Progenitor cell of endocrine pancreas (in vitro differentiated cells): ENCODE measurements at places on chromosomes 6 and 20.

DNA sequence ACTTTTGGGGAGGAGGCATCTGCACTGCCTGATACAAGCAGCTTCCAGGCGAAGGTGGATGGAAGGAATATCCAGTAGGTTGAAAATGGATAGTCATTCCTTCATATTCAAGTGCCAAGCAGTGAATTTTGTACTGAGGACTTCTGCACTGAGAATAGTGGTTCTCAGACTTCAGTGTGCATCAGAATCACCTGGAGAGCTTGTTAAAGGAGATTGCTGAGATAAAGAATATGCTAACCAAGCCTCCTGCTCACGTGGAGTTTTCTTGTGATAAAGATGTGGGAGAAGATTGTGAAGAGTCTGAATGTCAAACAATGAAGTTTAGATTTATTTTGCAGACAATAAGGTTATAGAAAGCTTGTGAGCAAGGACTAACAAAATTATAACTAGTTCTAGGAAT lies 97.8 kb downstream of the HFE start:
- DNase-seq, result no peak

GRCh38 chr6:13375360-13375878 lies 47.1 kb upstream of the TBC1D7 start:
- DNase-seq, result no peak

DNA sequence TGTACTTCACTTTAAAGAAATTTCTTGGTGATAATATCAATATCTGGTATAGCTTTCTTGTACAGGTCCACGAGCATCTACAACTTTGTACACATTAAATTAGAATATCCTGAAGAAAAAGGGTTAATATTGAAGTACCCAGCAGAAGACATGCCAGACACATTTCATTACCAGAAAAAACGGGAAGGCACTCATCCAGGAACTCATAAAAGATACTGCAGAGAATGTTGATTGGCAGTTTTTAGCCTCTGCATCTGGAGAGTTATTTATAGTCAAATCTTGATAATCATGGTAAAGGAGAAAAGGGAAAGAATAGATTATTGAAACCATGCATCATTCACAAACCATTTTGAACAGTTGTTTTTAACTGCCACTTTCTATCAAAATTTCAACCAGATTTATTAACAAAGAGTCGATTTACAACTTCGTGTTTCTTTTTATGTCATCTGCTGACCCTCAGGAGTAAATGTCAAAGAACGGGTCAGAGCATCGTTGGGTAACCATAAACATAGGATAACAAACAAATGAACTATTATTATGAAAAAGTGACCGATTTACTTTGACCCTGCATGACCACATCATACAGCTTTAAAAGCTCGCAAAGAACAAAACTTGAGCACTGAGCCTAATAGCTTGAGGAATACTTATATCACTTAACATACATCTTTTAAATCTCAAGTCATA lies 229.2 kb upstream of the SGK1 start:
- DNase-seq, result no peak

DNA sequence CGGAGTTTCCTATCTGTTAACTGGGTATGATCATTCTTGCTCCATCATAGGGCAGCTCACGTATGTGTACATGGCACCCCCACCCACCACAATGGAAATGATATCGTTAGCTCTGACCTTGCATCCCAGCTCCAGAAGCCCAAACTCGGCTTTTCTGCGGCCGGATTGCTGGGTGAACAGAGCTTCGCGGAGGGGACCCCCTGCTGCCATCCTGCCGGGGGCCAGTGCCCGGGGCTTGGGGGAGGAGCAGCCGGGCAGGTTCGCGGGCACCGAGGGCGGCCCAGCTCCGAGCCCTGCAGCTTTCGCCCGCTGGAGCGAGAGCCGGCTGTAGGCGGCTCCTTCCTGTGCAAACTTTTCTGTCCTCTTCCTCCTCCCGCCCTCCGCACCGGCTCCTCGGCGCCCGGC lies 24.9 kb upstream of the FUCA2 start:
- DNase-seq, result peak; percentile 32

DNA sequence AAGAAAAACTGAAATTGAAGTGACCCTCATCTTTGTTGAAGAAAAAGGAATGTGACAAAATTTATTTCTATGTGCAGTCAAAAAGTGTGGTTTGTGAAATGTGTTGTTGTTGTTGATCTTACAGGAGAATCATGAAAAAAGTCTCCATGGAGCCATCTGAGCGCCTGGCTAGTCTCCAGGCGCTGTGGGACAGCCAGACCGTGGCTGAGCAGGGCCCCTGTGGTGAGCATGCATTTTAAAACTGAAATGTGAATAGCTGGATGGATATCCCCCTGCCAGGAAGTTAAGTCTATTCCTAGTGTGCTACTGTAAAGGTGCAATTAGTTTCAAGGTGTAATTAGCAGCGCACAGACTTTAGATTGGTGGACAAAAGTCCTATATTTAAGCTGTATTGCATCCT lies 170.6 kb downstream of the CARMIL1 start:
- DNase-seq, result no peak

GRCh38 chr20:13202565-13202964 lies 18.5 kb upstream of the ISM1 start:
- no peak for DNase-seq

DNA sequence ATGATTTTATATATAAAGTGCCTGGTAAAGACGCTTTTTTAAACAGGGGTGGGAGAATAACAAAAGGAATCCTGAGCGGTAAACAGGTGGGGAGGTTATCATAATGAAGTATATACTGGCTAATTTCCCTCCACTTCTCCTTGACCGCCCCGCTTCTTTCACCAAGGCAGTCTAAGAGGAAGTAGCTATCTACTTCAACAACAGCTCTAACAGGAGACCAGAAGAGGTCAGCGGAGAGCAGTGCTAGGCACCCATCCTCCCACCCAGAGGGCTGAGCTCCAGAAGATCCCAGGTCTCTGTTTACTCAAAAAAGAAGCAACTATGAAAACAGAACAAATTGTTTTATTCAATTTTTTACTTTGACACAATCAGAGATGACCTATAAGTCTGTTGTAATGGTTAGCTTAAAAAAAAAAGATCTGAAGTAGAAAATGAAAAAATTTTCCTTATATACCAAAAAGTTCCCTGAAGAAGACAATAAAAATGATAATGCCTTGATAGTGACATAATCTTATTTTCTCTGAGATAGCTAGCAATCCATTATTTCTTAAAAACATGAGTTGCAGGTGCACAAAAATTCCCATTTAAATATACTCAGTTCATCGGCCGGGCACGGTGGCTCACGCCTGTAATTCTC lies 141.1 kb downstream of the PDSS2 start:
- DNase-seq, result no peak

GRCh38 chr6:5490501-5491069 lies 229.3 kb downstream of the FARS2 start:
- no peak for DNase-seq

DNA sequence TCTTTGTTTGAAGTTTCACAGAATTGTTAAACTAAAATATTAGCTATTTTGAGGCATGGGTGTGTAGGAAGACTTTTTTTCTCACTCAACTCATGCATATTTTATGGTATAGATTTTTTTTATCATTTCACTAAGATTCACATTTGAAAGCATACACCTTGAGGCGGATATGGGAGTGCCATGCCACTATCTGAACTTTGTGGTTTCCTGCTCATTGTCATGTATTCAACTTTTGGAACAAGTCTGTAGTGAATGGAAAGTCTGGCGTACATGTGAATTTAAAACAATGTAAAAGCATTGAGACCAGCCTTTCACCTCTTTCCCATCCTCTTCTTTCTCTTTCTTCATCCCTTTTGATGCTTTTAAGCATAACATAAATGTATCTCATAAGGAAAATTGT lies 147.9 kb downstream of the TPBG start:
- DNase-seq, result no peak

DNA sequence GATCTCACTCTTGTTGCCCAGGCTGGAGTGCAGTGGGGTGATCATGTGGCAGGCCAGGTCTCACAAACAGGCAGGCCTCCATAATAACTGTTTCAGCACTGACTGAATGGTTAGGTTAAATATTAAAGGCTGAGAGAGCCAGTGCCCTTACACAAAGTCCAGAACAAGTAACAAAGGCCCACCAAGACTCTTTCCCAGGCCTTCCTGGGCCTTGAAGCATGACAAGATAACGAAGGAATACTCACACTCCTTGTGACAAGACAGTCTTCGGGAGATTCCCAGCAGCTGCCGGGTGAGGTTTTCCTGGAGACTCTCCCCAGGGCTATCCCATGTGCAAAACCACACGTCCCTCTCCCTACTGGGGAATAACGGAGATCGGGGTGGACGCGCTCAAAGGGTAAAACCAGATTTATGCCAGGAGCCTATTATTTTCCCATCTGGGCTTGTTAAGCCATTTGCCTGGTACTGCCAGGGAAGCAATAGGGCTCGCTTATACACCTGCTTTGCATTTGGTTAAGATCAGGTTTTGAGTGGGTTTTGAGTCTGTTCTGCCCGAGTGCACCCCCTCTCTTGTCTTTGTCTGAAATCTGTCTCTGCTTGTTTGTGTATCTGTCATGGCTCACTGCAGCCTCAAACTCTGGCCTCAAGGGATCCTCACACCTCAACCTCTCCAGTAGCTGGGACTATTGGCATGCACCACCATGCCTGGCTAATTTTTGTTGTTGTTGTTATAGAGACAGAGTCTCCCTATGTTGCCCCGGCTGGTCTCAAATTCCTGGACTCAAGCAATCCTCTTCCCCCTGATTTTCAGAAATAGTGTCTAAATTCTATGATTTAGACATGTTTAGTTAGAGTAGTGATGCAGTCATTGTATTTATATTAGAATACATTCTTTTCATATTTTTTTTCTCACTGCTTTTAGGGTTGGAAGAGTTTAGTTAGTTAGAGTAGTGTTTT lies 1.4 kb upstream of the ENPP3 start:
- DNase-seq, result no peak

DNA sequence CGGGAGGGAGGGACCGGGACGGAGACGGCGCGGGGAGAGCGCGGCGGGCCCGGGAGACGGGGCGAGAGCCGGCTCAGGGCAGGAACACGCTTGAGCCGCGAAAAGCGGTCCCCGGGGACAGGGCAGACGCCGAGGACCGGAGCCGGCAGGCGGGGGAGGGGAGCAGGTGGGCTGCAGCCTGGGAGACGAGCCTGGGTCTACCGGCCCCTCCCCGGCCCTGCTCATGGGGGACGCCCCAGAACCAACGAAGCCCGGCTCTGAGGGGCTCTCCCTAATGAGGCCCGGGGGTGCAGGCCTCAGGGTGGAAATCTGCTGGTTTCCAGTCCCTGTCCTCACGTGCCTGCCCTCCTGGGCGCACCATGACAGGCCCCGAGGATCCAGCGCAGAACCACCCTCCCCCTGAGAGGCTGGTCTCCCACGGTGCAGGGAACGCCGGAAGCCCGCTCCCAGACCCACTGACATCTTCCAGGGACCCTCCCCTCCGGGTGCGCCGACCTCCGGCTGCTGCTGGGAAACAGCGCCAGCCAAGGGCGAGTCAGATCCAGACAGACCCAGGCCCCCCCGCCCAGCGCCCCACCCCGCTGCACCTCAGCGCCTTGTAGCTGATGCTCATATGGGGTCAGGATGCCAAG lies 571 bp upstream of the EEF1A2 start:
- DNase-seq, result peak; percentile 21

DNA sequence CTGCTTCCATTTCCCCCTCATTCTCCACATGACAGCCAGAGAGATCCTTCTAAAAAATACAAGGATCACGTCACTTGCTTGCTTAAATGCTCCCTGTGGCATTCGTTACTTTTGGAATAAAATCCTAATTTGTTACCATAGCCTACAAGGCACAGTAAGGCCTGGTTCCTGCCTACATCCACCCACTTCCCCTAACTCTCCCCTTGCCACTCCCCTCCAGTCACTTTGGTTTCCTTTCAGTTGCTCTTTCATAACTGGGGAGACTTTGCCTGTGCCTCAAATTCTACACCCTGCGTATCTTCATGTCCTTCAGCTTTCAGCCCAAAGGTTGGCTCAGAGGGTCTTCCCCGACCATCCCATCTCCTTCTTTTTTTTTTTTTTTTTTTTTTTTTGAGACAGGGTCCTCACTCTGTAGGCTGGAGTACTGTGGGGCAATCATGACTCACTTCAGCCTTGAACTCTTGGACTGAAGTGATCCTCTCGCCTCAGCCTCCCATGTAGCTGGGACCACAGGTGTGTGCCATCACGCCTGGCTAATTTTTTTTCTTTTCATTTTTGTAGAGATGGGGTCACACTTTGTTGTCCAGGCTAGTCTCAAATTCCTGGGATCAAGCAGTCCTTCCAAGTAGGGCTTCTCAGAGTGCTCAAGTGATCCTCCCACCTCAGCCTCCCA lies 12.5 kb downstream of the ID1 start:
- DNase-seq, result no peak

DNA sequence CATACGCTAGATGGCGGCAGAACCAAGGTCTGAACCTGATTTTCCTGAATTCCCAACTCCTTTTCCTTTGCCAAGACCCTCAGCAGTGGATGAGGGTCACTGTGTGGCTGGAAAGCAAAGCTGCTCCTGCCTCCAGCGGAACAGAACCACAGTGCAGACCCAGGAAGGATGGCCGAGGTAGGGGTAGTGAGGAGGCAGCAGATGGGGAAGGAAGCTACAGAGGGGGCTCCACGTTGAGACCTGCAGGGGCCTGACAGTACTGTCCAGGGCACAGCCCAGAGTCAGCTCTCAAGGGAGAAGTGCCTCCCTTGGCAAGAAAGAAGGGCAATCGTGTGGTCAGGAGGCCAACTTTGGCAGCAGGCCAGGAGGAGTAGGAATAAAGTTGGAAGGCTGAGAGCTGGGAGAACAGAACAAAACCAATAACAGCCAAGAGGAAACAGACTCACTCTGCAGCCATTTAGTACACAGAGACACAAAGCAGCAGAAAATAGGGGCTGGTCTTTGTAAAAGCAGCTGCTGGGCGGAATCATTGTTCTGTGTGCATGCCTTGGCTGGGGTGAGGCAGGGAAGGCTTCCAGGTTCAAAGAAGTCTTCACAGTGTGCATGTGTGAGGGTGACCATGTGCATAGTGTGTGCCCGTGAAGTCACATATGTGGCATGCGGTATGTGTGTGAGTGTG lies 3.1 kb downstream of the GABRR2 start:
- peak; percentile 44 for DNase-seq

GRCh38 chr6:2103765-2104523 lies 141.5 kb downstream of the GMDS start:
- no peak for DNase-seq

- no peak for DNase-seq
These were observed 90.0 kb upstream of the BHLHE23 start for GRCh38 chr20:63096681-63097335.

- no peak for DNase-seq
These were observed 23.1 kb downstream of the ALDH5A1 start for GRCh38 chr6:24517659-24518543.

GRCh38 chr6:163797296-163797845 lies 382.9 kb downstream of the QKI start:
- DNase-seq, result no peak
